Fibroblast of skin of scalp (primary cell): ENCODE measurements at places on chromosomes 4 and X.

- DNase-seq = no peak
Measured at GRCh38 chr4:7526491-7526890, 91.8 kb upstream of the PSAPL1 start.

GRCh38 chrX:43559644-43560043 is 96.5 kb upstream of the MAOA start:
- peak; percentile 44 for DNase-seq

GRCh38 chrX:40646489-40647306 is 663 bp downstream of the CXorf38 start:
- peak; percentile 21 for DNase-seq

DNA sequence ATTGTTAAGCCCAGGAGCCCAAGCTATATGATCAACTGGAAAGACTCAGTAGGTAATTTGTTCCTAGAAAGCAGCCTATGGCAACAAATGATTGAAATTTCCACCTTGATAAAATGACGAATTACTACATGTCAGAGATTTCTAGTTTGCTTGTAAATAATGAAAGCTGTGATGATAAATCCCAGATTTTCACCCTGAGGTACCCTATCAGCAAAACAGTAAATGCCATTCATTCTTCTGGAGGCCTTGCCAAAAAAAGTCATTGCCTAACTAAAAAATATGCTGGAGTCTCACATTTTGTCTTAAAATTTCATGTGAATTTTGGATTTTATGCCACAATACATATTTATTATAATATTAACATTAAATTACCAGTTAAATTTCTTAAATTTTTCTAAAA is 71.3 kb downstream of the PPEF2 start:
- DNase-seq = no peak

- no peak for DNase-seq
Measured at GRCh38 chr4:5957076-5957475, 61.2 kb downstream of the C4orf50 start.

DNA sequence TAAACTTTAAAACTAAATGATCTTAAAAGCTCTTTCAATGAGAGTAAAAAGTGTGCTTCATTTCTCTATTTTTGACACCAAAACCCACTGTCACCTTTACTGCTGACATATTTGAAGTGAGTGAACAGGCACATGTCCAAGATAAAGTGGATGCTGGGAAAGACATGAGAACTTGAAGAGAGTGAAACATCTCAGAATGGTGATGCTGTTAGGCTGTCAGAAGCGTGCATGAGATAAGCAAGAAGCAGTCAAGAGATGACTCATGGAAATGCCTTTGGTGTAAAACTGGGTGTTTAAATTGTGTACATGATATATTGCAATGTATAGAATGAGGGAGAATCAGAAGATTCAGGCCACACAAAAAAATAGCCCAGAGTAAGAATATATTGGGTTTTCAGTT is 21.8 kb upstream of the GBA3 start:
- DNase-seq = peak; percentile 88

GRCh38 chr4:48175328-48175727 is 41.3 kb upstream of the TXK start:
- DNase-seq = no peak

GRCh38 chrX:114712466-114712865 is 128.6 kb downstream of the HTR2C start:
- no peak for DNase-seq

DNA sequence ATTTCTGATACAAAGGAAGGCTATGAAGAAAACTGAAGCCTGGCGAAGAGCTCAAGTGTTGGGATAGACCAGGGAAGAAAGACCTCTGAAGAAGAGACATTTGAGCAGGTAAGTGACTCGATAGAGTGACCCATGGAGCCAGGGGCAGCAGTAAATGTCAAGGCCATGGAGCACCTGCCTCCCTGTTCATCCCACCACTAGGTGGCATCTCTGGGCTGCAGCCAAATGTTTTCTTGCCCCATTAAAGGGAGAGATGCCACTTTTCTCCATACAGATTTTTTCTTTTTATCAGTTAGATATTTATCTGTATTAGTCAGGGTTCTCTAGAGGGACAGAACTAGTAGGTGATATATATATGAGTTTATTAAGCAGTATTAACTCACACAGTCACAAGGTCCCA is 4.9 kb upstream of the ZNF81 start:
- peak; percentile 36 for DNase-seq

DNA sequence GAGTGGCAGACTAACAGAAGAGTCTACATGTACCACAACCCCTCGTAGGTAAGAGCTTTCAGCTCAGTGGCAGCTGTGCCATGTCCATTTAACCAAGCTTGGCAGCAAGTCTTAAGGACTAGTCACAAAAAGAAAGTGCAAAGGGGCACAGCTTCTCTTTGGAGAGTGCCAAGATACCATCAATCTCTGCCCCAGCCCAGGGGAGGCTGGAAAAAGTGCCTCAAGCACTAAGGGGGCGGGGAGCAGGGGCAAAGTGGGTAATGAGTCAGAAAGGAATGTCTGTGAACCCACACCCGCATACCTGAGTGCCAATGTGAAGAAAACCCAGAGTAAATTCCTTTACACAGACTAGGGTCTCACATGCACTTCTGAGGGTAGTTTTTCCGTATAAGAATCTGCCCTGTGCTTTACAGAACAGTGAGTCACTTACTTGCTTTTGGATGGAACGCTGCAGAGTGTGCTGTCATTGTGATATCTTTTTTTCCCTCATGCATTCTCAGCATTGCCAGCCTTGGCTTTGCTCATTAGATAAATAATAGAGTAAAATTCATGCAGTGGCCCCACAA is 219.8 kb downstream of the ZNF674 start:
- peak; percentile 81 for DNase-seq

DNA sequence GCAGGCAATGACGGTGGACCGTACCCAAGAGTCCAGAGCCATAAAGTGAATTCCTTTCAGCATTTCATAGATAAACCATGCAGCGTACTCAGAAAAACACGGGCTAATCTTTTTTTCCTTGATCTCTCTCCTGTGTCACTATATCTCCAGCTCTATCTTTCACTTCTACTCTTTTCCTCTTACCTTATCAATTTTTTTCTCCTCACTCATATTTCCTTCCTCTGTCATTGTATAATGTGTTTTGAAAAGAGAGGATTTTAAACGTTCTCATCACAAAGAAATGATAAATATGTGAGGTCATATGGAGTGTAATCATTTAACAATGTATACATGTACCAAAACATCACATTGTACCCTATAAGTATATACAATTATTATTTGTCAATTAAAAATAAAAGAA is 176.5 kb downstream of the CPE start:
- DNase-seq = no peak
